CD4-positive, alpha-beta T cell treated with Interleukin-10 for 1 hour (primary cell): ENCODE measurements at places on chromosomes 1 and 21.

DNA sequence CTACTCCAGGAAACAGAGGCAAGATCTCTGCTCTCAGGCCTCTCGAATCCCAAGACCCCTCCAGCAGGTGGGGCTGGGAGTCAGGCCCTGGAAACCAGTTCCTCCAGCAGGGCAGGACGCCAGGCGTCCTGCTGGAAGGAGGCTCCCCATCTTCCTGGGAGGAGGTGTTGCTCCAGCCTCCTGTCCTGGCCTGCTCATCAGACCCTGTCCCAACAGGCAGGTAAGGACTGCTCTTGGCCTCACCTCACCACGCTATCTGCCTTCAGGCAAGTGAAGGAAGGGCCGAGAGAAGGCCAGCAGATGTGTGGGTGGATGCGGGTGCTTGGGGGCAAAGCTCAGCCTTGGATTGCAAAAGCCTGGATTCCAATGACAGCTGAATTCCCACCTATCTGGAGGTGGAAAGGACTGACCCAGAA, 82.9 kb downstream of the SSBP3 start:
- no peak for DNase-seq

- DNase-seq: no peak
These were observed 368.0 kb downstream of the HHAT start for GRCh38 chr1:210696709-210697108.

- DNase-seq: peak; percentile 62
These were observed 13.7 kb downstream of the TLR5 start for GRCh38 chr1:223129229-223129901.

DNA sequence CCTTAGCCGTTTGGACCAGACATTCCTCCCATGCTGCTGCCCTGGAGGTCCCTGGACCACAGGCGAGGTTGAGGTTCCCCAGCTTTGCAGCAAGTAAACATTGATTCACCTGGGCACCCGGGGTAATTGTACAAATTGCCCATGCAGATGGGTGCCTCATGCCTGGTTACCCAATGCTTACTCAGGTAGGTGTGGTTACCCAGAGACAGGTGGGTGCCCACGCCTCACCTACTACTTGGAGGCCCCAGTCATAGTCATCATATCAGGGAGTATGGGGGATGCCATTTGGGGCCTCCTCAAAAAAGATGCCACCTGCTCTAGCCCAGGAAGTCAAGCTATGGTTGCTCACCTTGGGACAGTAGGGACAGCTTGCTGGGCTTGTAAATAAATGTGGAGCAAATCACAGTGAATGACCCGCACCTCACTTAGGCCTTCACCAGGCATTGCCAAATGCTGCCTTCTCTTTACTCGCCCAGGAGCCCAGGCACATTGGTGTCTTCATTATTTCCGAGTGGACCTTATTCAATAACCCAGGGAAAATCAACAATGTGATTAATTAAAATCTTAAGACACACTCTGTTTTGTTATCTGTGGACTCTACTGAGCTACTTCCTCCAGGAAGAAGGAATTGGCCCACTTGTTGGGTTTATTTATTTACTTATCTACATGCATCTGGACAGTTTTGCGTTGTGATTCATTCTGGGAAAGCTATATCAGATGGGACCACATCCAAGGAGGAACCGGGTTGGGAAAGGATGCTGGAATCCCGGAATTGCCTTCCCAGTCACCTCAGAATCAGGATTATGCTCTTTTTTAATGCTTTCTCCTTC, 35.6 kb upstream of the GRHL3 start:
- no peak for DNase-seq

DNA sequence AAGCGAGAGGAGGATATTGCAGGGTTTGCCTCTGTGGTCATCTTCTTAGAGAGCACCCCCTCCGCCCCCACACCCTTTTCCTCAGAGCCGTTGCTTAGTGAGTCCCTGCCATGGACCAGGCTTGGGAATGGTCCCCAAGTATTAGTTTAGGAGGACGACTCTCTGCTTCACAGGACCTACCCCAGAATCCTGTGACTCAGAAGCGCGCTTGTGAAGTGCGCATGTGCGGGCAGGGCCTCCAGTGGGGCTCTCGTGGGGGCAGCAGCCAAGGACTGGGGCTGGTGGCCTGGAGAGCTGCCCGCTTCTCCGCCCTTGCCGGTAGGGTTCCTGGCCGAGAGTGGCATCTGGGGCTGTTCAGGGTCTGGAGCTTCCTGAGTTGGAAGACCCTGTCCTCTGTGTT, 37.3 kb upstream of the HMGN1 start:
- peak; percentile 13 for DNase-seq

DNA sequence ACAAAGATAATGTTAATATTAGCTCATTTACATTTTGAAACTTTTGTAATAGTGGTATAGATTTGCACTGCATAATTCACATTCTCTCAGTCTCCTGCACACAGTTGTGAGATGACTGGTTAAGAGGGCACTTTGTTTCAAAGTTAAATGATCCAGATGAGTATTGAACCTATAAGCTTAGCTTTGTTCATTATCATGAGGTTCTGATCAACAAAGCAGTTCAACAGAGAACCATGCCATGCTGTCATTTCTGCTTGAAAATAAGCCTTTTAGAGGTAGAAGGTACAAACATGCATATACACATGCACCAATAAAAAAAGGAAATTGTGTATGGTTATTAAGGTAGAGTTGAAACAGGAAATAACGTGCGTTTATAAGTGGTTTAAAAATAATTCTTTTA, 4.8 kb downstream of the RAP1A start:
- peak; percentile 67 for DNase-seq

DNA sequence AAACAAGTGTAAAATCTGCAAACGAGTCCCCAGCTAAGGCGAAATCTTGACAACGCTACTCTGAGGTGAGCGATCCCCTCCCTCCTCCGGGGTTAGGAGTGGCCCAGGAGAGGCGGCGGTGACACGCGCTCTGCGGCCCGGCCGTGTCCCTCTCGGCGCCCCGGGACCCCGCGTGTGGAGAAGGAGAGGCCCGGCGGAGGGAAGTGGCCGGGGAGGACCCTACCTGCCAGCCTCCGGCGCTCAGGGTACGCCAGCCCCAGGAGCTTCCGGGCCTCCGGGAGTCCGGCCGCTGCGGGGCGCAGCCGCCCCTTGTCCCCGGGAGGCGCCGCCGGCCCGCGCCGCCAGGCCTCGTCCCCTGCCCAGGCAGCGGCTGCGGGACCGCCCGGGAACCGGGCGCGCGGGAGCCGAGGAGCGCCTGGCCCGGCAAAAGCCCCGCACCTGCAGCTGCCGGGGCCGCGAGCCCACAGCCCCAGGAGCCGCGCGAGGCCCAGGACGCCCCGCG, 543 bp downstream of the ABCB10 start:
- DNase-seq: peak; percentile 24

DNA sequence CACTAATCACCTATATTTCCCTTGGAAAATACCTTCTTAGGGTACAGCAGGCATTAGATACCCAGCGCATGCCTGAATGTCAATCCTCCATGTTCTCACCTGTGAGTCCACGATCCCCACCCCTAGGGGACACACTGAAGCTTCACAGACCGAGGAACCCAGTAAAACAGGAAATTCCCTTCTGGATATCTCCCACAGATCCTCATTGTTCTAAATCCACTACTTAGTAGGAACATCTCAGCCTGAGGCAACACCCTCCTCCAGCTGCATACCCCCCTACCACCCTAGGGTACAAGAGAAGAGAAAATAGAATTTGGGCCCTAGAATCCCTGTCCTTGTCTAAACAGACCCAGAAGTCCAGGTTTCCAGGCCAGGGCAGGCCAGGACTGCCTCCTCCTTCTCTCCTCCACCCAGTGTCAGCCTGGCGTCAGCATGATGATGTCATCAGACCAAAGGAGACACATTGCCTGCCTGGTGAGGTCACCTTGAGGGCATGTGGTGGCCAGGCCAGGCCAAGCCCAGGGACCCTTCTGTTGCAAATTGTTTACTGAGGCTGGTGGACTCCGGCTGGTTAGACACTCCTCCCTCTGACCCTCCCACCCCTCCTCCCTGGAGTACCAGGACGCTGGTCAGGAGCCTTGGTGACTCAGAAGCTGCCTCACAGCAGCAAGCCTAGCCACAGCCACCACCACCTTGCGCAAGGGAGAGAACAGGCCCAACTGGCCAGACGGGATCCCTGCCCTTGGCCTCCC, 6.2 kb downstream of the NECTIN4 start:
- DNase-seq: no peak

DNA sequence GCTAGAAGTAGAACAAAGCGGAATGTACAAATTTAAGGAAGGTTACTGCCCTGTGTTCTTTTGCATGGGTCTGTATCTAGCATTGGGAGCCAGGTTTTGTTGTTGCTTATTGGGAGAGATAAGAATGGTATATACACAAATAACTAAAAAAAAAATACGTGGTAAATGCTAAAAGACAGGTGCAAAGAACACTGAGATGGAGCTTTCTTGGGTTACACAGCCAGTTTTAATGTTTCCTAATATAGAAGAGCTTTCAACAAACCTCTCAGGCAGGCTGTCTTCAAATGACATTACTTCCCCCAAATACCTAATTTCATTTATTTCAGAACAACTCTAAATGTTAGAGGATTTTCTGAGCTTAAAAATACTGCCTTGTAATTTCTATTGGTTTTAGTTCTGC, 1.4 kb upstream of the MDM4 start:
- no peak for DNase-seq

- DNase-seq: no peak
These were observed 31.9 kb downstream of the MTARC1 start for GRCh38 chr1:220818421-220819173.

GRCh38 chr1:186030453-186030852, 296.3 kb downstream of the HMCN1 start:
- DNase-seq: no peak

DNA sequence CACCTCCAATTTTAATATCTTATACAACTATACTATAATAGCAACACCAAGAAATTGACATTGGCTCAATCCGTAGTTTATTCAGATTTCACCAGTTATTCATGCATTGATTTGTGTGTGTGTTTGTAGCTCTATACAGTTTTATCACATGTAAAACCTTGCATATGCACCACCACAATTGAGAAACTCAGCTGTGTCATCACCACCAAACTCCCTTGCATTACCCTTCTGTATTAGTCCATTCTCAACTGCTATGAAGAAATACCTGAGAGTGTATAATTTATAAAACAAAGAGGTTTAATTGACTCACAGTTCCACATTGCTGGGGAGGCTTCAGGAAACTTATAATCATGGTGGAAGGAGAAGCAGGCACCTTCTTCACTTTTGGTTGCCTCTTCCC, 162.1 kb downstream of the PATJ start:
- DNase-seq: no peak

GRCh38 chr1:63024132-63024531, 240.2 kb downstream of the ATG4C start:
- no peak for DNase-seq

- no peak for DNase-seq
These were observed 2.4 kb downstream of the S100A5 start for GRCh38 chr1:153538315-153538821.

DNA sequence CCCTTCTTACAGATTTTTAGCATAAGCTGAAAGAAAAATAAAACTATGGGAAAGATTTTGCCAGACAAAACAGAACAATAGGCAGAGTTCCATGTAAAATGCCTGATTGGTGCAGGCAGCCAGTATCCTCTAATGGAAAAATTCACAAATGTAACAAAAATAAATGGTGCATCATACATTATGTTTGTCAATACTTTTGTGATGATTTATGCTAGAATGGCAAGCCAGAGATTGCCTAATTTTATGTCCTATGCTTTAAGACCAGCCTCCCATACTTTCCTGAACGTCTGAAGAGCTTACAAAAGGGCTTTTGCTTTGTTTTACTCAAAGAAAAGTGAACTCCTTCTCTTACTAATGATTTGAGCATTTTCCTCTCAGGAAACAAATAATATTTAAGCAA, 81.5 kb upstream of the KCNJ15 start:
- DNase-seq: no peak

DNA sequence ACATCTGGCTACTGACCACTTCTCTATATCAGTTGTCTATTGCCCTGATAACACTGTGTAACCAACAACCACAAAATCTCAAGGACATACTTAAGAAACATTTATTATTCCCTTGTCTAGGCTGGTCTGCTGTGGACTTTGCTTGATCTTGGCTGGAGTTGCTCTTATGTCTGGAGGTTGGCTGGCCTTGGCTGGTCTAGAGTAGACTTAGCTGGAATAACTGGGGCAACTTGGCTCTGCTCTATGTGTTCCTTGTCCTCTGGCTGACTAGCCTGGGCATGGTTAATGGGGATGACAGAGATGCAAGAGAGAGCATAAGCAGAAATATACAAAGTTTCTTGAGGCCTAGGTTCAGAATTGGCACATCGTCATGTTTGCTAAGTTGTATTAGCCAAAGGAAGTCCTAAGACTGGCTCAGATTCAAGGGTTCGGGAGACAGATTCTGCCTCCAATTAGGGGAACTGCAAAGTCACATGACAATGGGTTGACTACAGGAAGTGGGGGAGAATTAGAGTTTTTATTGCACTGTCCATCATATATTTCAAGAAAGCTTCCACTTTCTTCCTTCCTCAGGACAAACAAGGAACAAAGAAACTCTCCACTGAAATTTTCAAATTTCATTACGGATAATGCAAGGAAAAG, 61.4 kb upstream of the HMCN1 start:
- no peak for DNase-seq

GRCh38 chr1:225834417-225835329, 24.7 kb downstream of the EPHX1 start:
- DNase-seq: no peak

DNA sequence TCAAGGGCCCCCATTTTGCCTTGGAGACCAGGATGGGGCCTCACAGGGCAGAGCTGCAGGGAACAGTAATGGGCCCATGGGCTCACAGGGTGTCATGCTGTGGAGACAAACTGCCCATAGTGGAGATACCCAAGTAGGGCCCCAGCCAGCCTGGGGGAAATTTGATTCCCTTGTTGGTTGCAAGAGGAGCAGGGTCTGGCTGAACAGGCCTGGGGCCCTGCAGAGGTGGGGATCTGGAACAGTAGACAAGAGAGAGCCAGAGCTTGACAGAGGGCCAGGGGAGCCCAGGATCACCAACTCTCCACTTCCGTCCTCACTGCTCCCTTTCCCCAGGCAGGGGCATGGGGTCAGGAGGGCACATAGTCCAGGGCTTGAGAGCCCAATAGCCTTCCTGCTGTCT, 8.7 kb downstream of the S100B start:
- DNase-seq: no peak

- no peak for DNase-seq
These were observed 179.3 kb upstream of the HMGB4 start for GRCh38 chr1:33684396-33685179.

- DNase-seq: no peak
These were observed 41.7 kb downstream of the SEC16B start for GRCh38 chr1:177928194-177928593.

- no peak for DNase-seq
These were observed 107.5 kb downstream of the NEK7 start for GRCh38 chr1:198264282-198264681.

DNA sequence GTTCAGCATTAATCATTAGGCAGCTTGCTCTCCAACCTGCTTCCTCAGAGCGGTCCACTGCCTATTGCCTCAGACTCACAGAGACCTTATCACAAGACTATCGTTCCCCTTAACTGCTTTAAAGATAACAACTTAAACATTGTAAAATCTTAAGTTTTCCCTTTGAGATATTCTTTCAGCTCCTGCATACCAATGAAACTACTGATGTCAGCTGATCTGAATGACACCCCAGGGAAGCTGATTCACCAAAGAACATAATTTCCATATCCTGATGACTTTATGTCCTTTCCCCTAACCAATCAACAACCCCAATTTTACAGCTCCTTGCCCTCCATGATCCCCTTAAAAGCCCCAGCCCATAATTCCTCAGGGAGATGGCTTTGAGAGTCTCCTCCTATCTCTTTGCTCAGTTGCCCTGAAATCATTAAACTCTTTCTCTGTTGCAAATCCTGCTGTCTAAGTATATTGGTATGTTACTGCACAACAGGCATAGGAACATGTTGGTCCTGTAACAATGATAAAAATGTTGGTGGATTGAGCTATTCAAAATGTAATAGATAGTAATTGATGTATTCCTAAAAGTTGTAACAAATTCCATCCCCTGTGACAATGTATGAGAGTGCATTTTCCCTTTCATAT, 621.4 kb upstream of the RGS18 start:
- DNase-seq: no peak
